ENCODE measurements at places on chromosomes 5 and 9. TPM values are rescaled to one million over a fixed set of nuclear protein-coding genes. Genes with fewer than 3 reads are reported as not detected.

Gene FBN2
- 7.6 TPM for total RNA-seq

DNA sequence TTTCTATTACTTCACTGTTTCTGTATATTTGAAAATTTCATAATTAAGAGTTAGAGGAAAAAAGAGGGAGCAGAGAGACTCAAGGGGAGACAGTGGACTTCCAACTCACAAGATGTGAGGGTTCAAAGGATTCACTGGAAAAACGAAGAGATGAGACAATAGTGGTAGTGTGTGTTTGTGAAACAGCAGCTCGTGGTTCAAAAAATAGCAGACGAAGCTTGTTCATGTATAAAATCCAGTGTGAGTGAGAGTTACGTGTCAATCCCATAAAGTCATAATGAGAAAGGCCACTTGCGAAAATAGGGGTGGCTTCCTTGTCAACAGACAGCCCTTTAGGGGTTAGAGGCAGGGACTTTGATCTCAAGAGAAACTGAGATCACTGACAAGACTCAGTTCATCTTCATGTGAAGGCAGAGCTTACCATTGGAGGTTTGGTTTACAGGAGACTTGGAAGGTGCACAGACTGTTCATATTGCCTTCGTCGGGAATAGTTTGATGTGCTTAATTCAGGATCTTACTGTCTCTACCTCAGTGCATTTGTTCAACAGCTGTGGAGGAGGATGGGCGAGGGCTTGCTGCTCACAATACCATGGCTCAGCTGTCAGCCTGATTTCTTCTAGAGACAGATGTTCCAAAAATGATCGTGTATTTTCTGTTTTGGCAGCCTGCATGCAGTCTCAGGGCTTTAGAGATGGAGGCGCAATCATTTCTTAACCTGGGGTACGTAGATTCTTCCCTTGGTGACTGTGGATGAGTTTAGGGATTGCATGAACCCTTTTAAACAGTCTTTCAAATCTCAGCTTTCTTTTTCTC lies 105.7 kb upstream of the KLF9 start:
- DNase-seq: no peak

Gene MARVELD2
- total RNA-seq: 13.1 TPM

- no peak for DNase-seq
These were observed 2.3 kb upstream of the TSSK1B start for GRCh38 chr5:113437111-113437510.

GRCh38 chr9:72274441-72274840 lies 90.6 kb downstream of the ZFAND5 start:
- DNase-seq: no peak

GRCh38 chr5:106530150-106530549 lies 1140.6 kb downstream of the EFNA5 start:
- no peak for DNase-seq

GRCh38 chr9:107161338-107161737 lies 121.7 kb upstream of the RAD23B start:
- no peak for DNase-seq

- DNase-seq: no peak
These were observed 34.1 kb upstream of the SLC2A8 start for GRCh38 chr9:127362829-127363228.

- no peak for DNase-seq
These were observed 70.0 kb downstream of the ZNF354C start for GRCh38 chr5:179130101-179130681.

GRCh38 chr5:100119903-100120302 lies 415.3 kb upstream of the FAM174A start:
- no peak for DNase-seq

Gene HAUS6
- 28.5 TPM for total RNA-seq

Data from epithelial cell of proximal tubule (primary cell).